ENCODE measurements at places on chromosomes 7 and 10.

GRCh38 chr7:157579425-157579824 lies 242.6 kb downstream of the DNAJB6 start:
- no peak for DNase-seq

DNA sequence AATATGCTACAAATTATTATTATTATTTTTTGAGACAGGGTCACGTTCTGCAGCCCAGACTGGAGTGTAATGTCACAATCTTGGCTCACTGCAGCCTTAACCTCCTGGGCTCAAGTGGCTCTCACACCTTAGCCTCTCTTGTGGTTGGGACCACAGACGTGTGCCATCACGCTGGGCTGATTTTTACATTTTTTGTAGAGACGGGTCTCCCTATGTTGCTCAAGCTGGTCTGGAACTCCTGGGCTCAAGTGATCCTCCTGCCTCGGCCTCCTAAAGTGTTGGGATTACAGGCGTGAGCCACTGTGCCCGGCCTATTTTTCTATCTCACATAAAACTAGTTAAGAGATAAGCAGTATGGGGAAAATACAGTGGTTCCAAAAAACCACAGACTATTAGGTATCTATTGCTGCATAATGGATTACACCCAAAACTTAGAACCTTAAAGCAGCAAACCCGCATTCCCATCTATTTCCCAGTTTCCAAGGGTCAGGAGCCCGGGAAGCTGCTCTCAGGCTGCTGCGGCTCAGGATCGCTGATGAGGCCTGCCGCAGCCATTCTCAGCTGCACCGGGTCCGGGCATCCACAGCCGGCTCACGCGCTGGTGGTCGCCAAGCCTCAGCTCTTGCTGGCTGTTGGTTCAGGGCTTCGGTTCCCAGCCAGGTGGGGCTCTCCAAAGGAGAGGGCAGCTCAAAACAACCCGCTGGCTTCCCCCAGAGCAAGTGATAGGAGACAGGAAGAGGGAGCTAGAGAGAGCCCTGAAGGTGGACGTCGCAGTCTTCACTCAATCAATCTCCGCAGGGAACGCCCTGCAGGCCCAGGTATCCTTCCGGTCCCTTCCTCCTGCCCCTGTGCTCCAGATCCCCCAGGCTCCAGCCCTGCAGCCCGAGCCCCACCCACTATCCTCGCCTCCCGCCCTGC lies 128.2 kb downstream of the UBE2H start:
- peak; percentile 28 for DNase-seq

DNA sequence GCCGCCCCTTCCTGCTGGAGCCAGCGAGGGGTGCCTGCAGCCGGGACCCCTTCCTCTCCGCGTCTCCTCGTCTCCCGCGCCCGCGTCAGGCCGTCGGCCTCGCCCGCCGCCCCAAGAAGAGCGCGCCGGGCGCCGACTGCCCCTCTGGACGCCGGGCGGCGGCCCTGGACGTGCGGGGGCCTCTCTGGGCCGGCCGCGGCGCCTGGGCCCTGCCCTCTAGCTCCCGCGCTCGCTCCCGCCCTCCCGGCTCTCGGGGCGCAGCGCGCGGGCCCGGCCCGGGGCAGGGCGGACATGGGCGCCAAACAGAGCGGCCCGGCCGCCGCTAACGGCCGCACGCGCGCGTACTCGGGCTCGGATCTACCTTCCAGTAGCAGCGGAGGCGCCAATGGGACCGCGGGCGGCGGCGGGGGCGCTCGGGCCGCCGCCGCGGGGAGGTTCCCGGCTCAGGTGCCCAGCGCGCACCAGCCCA lies 704 bp downstream of the ZNRF2 start:
- DNase-seq = peak; percentile 6

DNA sequence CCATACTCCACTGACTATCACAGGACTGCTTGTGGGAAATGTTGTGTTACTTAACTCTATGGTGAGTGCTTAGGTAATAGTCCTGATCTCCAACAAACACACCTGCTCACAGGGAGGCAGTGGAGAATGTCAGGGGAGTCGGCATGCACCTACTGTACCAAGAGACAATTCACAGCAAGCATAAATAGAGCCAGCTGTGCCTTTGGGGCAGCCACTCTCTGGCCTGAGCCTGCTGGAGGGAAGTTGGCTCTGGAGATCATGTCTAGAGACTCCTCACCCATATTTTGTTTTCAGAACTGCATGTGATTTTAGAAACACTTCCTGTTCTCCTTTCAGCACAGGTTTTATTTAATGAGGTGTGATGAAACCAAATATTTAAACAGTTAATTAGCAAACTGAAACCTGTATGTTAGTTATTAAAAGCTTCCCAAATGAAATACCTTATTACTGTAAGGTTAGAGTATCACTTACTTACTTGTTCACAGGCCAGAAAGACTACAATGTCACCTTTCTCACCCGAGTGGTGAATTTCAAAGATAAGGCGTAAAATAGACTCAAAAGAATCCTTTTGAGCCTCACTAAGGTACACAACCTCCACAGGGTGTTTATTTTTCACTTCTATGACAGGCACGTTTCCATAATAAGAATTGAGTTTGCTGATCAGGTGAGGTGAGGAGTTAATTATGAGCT lies 21.8 kb downstream of the DHX32 start:
- DNase-seq = no peak

- no peak for DNase-seq
Measured at GRCh38 chr10:71244431-71245419, 32.4 kb downstream of the UNC5B start.

DNA sequence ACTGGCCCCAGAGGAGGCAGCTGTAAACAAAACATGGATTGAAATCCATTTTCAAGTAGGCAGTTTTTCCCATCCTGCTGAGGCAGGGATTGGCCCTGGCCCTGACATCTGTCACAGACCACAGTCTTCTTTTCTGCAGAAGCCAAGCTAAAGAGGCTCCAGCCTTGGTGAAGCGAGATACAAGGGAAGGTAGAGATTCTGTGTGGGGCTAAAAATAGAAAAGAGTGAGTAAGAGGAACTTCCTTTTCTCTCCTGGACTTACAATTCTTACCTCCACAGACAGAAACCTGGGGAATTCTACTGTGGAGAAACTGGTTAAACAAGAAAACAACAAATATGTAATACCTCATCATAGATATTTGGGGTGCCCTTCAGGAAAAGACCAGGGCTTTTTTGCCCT lies 624.8 kb upstream of the FZD8 start:
- DNase-seq = no peak

GRCh38 chr7:149846436-149847046 lies 8.4 kb downstream of the ZNF862 start:
- DNase-seq = no peak

GRCh38 chr7:140605337-140605736 lies 35.3 kb downstream of the DENND2A start:
- DNase-seq = peak; percentile 57

GRCh38 chr10:85741626-85742300 lies 624.8 kb downstream of the GRID1 start:
- no peak for DNase-seq

All from amniotic stem cell (primary cell).